ENCODE measurements at places on chromosomes 1 and 21. TPM values are rescaled to one million over a fixed set of nuclear protein-coding genes. Genes with fewer than 3 reads are reported as not detected.

PROK1 gene
- not detected for total RNA-seq

UBASH3A gene
- not detected for total RNA-seq

RCSD1 gene
- total RNA-seq = under 0.01 TPM

LDLRAD2 gene
- total RNA-seq = not detected

IQCC gene
- total RNA-seq = 2.3 TPM

All from tracheal epithelial cell (primary cell).